ENCODE measurements at places on chromosomes 2 and 18.

DNA sequence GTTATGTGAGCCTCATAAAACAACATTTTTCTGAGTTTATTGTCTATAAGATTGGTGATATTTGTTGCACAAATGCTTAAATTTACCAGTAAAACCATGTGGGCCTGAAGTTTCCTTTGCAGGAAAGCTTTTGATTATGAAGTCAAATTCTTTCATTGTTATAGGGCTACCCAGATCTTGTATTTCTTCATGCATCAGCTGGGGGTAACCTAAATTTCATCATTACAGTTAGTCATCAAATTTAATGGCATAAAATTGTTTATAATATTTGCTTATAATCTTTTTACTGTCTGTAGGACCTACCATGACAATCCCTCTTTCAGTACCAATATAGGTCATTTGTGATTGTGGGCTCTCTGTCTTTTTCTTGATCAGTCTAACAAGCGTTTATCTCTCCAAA, 47.8 kb downstream of the SMAD2 start:
- no peak for DNase-seq

GRCh38 chr2:12715258-12716031, 1.3 kb upstream of the TRIB2 start:
- DNase-seq, result no peak

DNA sequence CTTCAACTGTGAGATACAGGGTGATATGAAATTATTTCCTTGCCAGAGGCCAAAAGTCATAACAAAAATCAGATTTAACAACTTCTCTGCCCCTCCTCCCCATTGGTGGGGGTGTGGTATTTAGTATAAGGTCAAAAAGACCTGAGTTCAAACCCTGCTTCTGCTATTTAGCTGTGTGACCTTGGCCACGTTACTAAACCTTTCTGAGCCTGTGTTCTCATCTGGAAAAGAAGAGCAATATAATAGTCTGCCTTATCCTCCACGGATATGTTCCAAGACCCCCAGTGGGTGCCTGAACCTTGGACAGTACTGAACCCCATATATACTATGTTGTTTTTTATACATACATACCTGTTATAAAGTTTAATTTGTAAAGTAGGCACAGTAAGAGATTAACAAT, 3.7 kb downstream of the CDC42EP3 start:
- DNase-seq, result no peak

DNA sequence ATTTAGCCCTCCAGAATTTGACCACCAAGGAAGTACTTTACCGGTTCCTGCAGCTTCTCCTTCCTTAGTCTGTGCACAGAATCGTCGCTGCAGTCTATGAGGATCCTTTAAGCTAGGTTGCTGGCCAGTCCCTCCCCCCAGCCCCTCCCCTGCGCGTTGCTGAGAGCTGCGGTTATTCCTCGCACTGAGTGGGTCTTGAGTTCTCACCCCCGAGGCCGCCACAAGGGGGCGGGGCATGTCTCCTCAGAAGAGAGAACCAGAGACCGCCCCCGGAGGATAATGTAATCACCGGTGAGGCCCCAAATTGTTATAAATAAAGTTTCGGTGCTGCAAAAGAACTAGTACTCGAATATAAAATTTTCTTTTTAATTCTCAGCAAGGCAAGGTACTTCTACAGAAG, 1184.9 kb upstream of the CDH2 start:
- DNase-seq, result no peak

DNA sequence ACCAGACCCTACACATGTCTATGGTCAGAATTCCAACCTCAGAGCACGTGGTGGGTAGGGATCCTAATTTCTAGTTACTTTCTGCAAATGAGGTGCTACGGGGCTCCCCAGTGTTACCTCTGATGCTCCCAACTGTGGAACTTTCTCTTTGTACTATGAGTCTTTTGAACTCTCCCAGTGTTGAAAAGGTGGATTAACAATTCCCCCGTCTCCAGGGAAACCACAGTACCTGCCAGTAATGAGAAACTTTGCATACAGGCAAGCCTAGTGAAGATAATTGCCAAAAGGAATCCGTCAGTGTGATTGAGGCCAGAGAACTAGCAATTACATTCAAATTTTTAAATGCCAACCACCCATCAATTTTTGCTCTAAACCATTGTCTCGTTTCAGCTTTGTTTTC, 129.0 kb upstream of the FOSL2 start:
- DNase-seq, result no peak

DNA sequence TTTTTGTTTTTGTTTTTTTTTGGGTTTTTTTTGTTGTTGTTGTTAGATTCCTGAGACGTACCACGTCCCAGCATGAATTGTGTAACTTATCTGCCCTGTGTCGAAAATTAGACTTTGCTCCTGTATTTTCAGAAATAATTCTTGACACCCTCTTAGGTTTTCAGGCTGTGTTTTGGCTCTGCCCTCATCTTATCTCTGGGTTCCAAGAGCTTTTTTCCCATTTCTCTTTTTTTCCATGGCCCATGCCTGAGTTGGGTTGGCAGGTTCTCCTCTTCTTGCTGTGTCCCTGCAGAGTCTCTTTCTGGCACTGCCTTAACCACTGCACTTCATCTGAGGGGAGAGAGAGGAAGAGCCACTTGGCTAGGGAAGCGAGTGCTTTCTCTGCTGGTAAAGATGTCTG, 42.4 kb downstream of the CTIF start:
- DNase-seq, result no peak

GRCh38 chr2:17604050-17604449, 63.6 kb downstream of the VSNL1 start:
- no peak for DNase-seq

GRCh38 chr2:3139906-3140305, 237.7 kb downstream of the EIPR1 start:
- DNase-seq, result no peak

DNA sequence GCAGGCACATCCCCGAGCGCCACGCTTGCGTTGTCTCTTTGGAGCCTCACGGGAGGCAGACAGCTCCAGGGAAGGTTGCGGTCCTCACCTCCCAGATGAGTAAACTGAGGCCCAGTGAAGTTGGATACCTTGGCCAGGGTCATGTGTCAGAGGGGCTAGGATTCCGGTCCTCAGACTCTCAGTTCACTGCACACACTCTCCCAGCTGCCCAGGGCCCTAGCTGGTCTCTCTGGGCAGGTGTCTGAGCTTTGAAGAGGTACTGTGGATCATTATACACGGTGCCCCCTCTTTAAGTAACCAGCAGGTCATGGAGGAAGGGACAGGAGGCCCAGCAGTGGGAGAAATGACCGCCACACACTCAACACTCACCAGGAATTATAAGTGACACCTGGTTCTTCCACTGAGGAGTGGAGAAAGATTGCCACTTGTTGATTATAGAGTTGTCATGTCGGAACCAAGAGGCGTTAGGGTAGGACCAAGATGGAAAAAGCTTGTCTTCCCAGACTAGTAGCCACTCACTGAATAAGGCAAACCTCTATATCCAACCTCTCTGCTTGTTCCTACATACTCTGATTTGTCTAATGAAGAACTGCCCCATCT, 588 bp downstream of the TMEM214 start:
- no peak for DNase-seq

- DNase-seq, result no peak
These were observed 948.5 kb downstream of the SLC4A3 start for GRCh38 chr2:220575963-220576362.

GRCh38 chr2:32534831-32535230, 93.0 kb upstream of the TTC27 start:
- DNase-seq, result no peak

- peak; percentile 49 for DNase-seq
These were observed 14.6 kb downstream of the TNS1 start for GRCh38 chr2:217988014-217988839.

GRCh38 chr2:120995656-120996190, 260.1 kb downstream of the GLI2 start:
- no peak for DNase-seq

- no peak for DNase-seq
These were observed 449.3 kb downstream of the SLC4A3 start for GRCh38 chr2:220076734-220077133.

DNA sequence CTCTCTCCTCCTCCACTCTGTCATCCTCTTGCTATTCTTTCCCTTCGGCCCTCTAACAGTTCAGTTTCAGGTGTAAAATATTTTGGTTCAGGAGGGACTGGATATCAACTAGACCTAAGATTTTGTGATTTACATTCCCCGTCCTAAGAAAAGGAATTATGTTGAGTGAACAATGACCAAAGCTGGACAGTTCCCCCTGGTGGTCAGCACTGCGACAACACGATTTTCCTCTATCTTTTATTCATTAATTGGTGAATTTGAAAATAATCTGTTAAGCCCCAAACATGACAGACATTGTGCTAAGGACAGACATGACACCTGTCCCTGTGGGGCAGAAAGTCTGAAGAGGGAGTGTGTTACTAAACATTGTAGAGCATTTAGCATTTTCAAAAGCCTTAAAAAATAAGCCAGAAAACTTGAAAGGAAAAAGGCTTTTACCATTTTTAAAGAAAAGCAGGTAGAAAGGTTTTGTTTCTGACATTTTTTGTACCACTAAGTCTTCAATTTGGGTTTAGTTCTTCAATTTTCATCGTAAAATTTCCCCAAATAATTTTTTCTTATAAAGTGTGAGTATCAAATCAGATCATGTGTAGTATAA, 28.4 kb upstream of the GTF2A1L start:
- no peak for DNase-seq

DNA sequence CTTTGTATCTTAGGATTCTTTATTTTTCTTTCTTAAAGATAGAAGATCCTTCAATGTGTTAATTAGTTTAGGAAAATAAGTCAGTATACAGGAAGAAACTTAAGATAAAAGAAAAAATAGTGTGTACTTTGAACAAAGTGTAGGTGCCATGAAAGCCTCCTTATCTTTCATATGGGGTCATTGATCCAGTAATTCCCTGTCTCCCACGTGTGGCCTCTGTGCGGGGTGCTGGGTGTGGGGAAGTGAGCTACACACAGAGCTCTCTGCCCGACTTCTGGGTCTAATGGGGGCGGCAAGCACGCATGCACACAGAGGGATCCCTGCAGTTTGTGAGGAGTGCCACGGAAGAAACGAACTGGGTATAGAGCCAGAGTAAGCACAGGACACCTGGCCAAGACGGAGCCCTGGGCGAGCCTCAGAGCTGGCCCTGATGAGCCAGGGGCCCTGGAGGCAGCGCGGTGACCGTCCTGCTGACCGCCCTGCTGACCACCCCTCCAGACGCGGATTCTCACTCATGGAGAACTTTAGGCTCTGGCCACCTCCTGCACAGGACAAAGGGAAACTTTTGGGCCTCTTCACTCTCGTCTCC, 253.5 kb downstream of the ACKR3 start:
- DNase-seq, result no peak

DNA sequence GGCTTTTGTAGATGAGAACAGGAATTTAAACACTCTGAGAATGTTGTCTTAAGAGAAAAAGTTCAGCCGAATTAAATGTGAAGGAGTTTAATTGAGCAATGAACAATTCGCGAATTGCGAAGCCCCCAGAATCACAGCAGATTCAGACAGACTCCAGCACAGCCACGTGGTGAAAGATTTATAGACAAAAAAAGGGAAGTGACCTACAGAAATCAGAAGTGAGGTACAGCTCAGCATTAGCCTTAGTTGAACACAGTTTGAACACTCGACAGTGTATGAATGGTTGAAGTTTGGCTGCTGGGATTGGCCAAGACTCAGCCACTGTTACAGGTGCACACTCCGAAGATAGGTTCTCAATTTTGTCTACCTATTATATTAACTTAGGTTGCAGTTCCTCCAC, 264.0 kb upstream of the CHST9 start:
- DNase-seq, result no peak

DNA sequence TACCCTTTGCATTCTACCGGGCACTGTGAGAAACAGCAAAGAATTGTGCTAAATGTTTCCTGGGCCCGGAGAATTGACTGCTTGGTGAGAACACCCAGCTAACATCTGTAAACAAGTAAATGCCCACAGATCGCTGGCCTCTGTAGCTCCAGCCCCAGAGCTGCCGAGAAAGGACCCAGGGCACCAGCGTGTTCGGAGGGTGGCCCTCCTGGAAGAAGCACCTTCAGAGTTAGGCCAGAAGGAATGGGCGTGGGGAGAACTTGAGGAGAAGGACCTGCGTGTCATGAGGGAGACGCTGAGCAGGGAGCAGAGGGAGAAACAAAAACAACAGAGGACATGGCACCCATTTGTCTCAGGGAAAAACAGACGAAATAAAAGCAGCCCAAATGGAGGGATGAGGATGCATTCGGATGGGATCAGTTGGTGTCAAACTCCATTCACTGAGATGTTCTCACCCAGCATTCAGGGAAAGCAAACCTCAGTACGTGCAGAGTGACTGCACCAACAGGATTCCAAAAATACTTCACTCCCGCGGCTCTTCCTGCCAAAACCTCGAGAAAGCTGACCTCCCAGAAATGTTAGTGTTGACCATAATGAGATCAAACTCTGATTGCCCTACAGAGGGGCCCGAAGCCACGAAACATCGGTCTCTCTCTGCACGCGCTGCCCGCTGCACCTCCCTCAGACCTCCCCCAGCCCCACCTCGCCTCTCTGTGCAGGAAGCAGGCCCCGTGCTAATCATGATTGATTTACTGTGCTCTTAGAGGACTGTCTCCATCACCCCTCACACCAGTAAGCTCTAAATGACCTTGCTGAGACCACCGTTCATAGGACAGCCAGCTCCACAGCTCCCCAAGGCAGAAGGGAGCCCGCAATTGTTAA, 376.3 kb upstream of the SALL3 start:
- no peak for DNase-seq

DNA sequence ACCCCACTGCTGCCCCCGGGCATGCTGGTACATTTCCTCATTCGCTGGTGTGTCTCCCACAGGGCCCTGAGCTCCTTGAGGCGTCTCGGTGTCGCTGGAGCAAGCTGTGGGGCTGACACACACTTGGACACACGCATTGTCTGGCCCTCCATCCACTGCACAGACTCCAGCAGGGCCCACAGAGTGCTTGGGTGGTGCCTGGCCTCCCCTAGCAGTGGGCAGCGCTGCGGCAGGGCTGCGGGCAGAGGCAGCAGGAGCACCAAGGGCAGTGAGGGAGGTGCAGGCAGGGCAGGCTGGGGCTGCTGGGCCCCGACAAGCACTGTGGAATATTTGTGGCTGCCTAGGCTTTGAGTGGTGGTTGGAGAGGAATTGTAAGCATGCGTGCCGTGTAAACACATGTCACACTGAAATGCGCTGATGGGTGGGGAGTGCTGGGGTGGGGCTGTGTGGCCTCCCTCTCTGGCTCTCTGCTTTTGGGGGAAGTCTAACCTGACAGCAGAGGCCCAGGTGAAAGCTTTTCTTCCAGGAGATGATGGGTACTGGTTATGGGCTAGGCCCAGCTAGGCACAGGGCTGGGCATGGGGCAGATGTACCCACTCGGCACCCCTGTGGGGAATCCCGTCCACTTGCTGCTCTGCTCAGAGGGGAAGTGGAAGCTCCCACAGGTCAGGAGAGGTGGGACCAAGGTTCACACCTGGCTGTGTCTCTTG, 55.5 kb upstream of the HS6ST1 start:
- DNase-seq, result no peak

- DNase-seq, result no peak
These were observed 20.5 kb downstream of the CARF start for GRCh38 chr2:202932425-202933138.

GRCh38 chr2:131572175-131572574, 44.5 kb downstream of the CCDC74A start:
- no peak for DNase-seq
